ENCODE measurements at places on chromosomes 5 and 9.

DNA sequence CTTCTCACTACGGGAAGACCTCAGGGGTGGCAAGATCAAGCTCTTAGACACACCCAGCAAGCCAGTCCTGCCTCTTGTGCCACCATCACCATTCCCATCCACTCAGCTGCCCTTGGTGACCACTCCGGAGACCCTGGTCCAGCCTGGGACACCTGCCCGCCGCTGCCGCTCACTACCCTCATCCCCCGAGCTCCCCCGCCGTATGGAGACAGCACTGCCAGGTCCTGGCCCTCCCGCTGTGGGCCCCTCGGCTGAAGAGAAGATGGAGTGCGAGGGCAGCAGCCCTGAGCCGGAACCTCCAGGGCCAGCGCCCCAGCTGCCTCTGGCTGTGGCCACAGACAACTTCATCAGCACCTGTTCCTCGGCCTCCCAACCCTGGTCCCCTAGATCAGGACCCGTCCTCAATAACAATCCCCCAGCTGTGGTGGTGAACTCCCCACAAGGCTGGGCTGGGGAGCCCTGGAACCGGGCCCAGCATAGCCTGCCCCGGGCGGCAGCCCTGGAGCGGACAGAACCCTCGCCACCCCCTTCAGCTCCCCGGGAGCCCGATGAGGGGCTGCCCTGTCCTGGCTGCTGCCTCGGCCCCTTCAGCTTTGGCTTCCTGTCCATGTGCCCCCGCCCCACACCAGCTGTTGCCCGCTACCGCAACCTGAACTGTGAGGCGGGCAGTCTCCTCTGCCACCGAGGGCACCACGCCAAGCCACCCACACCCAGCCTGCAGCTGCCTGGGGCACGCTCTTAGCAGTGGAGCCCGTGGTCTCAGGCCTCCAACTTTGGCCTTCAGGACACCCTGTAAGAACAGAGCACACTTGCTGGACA lies 4.1 kb downstream of the TESK1 start:
- no peak for DNase-seq

GRCh38 chr5:137191179-137191578 lies 307.9 kb downstream of the SPOCK1 start:
- no peak for DNase-seq

DNA sequence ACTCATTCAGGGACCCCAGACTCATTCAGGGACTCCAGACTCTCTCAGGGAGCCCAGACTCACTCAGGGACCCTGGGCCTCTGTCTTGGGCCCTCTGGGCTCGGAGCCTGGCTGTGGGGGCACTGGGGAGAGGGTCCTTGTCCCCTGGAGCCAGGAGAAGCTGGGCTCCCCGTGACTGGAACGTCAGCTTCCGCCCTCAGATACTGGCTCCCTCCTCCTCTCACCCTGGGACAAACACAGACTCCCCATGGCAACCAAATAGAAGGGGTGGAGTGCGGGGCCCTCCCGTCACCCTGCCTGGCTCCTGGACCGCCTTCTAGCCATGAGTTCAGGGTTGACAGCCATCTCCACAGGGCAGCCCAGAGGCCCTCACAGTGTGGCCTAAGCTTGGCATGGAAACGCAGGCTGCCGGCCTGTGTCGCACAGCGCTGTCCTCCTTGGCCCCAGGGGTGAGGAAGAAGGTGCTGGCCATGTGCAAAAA lies 27.6 kb downstream of the ZDHHC11B start:
- DNase-seq: no peak

GRCh38 chr9:81628897-81629296 lies 60.5 kb downstream of the TLE1 start:
- DNase-seq: no peak

GRCh38 chr5:5705010-5705409 lies 282.5 kb downstream of the ICE1 start:
- no peak for DNase-seq

GRCh38 chr9:77011973-77012821 lies 7.3 kb upstream of the FOXB2 start:
- no peak for DNase-seq

- no peak for DNase-seq
Observed at GRCh38 chr5:6402939-6403338, 24.6 kb upstream of the MED10 start.

DNA sequence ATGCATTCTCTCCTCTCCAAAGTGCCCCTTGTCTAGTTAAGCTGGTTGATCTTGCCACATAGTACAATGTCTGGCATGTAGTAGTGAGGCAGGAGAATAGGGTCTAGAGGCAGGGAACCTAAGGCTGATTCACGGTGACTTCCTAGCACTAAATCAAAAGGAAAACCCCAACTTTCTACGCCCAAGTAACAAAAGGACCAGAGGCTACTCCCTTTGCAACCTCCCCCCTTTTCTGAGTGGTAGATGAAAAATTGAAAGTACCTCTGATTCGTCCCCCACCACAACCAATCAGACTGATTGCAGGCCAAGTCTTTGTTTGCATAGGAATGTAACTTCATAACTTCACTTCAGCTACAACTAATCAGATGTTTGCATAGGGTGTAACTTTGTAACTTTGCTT lies 278.8 kb downstream of the PSAT1 start:
- DNase-seq: no peak

DNA sequence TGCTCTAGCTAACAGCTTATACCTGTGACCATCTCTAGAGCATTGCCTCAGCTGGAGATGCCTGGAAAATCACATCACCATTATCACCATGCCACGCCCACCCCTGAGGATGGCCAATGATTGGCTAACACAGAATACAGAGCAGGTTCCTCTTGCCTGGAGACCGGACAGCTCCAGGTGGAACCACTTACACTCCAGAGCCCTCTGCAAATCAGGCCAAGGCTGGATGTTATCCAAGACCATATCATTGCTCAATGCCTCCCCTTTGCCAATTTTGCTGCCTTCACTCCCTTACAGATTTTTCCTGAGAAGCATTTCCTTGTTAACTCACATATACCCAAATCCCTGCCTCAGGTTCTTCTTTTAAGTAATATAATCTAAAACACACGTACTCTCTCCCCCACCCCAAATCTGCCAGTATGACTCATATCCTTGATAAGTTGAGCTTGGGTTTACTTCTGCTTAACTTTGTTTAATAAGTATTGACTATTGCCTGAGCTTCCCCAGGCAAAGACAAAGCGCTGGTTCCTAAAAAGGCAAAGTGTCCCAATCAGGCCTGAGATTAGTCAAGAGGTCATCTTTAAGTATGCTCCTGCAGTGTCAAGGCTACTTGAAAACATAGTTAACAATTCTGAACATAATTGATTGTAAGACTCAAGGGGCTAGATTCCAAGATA lies 309.6 kb downstream of the EPB41L4A start:
- no peak for DNase-seq

DNA sequence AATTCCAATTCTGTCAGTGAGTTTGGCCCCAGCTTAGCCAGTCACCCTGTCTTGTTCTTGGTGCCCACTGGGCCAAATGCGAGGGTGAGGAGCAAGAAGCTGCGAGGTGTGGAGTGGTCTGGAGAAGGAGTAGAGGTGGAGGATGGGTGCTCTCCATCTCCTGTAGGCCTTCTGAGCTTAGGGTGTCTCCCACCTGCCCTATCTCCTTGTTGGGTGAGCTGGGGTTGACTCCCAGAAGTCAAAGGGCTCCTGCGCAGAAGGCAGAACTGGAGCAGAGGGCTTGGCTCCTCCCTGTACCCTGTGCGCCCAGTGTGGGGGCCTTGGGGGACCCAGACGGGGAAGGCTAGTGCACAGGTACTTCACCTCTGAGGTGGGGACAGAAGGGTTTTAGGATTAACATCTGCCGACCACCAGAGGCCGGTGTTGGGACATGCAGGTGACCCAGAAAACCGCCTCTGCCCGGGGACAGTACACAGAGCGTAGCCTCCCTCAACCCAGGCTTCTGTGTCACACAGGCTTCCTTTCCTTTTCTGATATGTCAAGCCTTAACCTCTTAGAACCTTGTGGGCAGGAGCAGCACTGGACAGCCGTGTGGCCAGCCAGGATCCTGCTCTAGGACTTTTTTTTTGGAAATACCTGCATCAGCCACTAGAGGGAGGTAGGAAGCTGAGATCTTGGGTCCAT lies 16.9 kb downstream of the IL5 start:
- no peak for DNase-seq

- no peak for DNase-seq
Observed at GRCh38 chr9:91395106-91395552, 28.5 kb downstream of the NFIL3 start.
